G401 (cell line): ENCODE measurements at places on chromosomes 2 and 18. TPM values are rescaled to one million over a fixed set of nuclear protein-coding genes. Genes with fewer than 3 reads are reported as not detected.
A peak's percentile ranks its signal among the peaks of the same experiment; 100 is the strongest.

- no peak for DNase-seq
These were observed 143.6 kb upstream of the EPHA4 start for GRCh38 chr2:221715523-221716247.

GRCh38 chr18:32275221-32275620 is 85.4 kb downstream of the MEP1B start:
- no peak for DNase-seq

Gene NT5DC4
- total RNA-seq, result not detected in 2 replicates

- no peak for DNase-seq
These were observed 12.0 kb upstream of the CHRNA1 start for GRCh38 chr2:174776223-174776622.

DNA sequence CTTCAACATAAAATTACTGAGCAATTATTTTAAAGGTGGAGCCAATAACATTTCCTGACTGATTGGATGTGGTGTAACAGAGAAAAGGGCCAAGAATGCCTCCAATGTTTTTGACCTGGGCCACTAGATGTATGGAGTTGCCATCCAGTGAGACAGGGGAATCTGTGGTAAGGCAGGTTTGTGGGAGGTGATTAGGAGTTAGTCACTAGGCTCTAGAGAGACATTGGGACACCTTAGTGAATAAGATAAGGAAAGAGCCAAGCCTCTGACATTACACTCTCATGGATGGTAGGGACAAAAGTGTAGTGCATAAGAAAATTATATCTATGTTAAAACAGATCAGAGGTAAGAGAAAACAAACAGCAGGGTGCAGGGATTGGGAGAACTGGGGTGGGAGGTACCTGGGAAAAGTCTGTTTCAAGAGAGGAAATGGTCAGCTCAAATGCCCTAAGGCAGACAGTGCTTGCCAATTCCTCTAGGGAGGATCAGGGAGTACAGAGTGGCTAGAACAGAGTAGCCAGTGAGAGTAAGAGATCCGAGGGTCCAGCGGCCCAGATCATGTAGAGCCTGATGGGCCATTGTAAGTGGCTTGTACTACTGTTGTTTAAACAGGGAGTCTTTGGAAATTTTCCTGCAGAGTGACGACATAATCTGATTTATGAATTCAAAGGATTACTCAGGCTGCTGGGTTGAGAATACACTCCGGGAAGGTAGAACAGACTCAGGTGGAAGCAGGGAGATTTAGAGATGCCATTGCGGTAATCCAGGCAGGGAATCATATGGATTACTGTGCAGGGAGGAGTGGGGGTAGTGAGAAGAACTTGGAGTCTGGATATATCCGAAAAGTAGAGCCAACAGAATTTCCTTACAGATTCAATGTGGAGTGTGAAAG is 45.7 kb upstream of the CUL3 start:
- DNase-seq, result no peak

DNA sequence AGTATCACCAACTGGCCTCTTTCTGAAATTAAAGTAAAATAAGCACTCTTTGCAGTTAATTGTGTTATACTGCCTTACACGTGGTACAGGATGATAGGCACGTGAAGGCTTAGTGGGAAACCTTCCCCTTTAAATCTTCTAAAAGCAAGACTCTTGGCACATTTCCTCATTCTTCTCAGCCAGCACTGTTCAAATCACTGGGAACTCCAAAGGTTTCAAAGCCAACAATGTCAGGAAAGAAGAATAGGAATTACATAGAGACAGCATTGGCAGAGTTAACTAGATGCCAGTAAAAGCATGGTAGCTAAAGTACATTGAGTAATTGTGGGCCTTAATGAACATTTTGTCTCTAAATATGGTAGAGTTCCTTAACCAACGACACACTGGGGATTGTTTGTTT is 96.4 kb downstream of the DTNA start:
- DNase-seq, result peak; percentile 68

GRCh38 chr2:217797165-217797564 is 205.6 kb downstream of the TNS1 start:
- no peak for DNase-seq

Gene GKN2
- total RNA-seq, result not detected in 2 replicates

- no peak for DNase-seq
These were observed at the start of gene BCL11A for GRCh38 chr2:60553495-60554073. Gene BCL11A, minus strand, starts transcription at chr2:60553654. Its CDS starts 384 bp downstream, at chr2:60553270.

Gene UBE2F
- 86.4 and 143 TPM in 2 replicates for total RNA-seq

GRCh38 chr2:27531983-27532382 is 35.3 kb downstream of the GCKR start:
- no peak for DNase-seq

DNA sequence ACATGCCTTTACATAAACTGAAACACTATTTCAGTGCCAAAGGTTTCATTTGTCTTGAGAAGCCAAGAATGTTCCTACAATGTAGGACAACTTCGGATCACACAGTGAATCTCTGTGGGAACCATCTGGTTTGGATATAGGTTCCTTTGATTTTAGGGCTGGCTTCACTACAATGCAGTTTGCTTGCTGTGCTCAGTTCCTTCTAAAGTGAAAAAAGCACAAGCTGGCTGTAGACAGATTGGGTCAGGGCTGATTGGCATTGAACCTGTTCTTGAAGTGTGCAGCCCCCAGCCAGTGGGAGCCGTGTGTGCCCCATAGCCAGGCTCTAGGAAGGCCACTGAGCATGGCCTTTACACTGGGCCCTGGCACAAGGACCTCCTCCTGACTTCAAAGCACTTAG is 167.9 kb upstream of the HNRNPA3 start:
- DNase-seq, result peak; percentile 90

- no peak for DNase-seq
These were observed 46.9 kb downstream of the MBD5 start for GRCh38 chr2:148067801-148068200.

Gene BARD1
- 8.8 and 9.2 TPM in 2 replicates for total RNA-seq

DNA sequence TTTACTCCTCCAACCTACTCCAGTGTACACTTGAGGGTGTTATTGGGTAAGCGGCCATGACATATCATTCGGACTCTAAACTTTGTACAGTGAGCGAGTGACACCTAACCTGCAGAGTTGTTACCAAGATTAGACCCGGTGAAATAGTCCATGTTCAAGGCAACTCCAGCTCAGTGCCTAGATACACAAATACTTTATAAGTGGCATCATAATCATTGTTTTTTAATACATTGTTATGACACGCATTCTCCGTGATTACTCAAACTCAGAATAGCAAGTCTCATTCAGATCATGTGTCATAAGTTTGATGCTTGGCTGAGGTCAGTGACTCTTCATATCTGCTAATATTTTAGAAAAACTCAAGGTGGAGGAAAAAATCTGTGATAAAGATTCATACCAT is 597.8 kb downstream of the DCC start:
- no peak for DNase-seq

DNA sequence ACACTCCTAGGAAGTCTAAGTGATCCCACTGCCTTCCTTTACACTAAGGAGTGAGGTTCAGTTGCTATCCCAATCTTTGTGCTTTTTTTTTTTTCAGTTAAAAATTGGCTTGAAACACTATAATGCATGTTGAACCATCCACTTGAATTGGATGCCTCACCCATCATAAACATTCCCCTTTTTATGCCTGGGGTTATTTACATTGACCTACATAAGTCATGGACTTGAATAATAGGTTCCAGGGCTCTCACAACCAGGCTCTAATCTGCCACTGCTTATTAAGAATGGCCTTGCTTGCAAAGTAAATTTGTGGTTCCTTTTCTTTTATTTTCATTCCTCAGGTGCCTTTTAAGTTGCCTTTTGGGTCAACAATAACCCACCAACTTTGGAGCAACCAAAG is 236.1 kb upstream of the MEIS1 start:
- DNase-seq, result no peak

GRCh38 chr18:45642238-45642637 is 27.0 kb downstream of the SLC14A2 start:
- DNase-seq, result no peak

DNA sequence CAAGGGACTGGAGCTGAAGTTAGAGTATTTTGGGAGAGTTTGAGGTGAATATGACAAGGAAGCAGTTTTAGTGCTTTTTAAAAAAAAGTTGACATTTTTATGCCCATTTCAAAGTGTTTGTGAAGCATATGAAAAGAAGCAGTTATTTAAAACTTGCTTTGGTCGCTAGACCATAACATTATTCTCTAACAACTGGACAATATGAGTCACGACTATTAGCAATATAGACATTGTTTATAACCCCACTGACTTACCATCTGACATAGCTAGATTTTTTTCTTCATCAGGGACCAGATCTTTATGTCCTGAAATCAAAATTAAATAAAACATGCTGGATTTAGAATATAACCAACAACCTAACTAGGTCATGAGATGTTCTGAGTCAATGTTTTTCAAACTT is 22.6 kb upstream of the DYTN start:
- no peak for DNase-seq

Gene TMEM182
- total RNA-seq, result 1.8 and 3.8 TPM in 2 replicates

GRCh38 chr2:239222706-239223309 is 178.0 kb downstream of the HDAC4 start:
- DNase-seq, result no peak
